DMS53 (cell line): ENCODE measurements at places on chromosomes 4 and X.

GRCh38 chr4:105998171-105999063, 103.1 kb downstream of the NPNT start:
- DNase-seq = peak; percentile 5

DNA sequence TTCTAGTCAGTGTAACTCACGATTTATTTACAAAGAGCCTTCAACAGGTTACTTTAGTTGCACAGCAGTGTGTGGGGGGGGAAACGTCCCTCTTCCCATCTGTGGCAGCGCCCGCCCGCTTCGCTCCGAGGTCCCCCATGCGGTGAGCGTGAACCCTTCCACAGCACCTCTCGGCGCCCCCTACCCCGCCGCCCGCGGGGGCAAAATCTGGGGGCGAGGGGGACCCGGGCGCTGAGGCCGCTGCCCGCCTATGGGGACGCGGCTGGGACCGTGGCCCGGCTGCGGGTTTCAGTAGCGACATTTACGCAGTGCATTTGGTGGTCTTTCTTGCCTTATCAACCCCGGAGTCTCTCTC, 6.4 kb downstream of the NKX6-1 start:
- peak; percentile 21 for DNase-seq

DNA sequence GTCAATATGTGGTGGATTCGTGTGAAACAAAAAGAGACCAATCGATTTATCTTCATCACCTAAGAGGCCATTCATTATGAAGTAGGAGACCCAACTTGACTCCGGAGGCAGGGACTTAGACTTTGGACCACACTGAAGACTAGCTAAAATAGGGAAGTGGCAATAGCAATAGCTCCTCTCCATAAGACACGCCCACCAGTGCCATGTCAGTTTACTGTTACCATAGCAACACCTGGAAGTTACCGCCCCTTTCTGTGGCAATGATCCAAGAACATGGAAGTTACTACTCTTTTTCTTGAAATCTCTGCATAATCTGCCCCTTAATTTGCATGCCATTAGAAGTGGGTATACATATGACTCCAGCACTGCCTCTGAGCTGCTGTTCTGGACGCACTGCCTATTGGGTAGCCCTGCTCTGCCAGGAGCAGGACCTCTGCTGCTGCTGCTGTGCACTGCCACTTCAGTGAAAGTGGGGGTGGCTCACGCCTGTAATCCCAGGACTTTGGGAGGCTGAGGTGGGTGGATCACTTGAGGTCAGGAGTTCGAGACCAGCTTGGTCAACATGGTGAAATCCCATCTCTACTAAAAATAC, 163.2 kb downstream of the PRKX start:
- no peak for DNase-seq

DNA sequence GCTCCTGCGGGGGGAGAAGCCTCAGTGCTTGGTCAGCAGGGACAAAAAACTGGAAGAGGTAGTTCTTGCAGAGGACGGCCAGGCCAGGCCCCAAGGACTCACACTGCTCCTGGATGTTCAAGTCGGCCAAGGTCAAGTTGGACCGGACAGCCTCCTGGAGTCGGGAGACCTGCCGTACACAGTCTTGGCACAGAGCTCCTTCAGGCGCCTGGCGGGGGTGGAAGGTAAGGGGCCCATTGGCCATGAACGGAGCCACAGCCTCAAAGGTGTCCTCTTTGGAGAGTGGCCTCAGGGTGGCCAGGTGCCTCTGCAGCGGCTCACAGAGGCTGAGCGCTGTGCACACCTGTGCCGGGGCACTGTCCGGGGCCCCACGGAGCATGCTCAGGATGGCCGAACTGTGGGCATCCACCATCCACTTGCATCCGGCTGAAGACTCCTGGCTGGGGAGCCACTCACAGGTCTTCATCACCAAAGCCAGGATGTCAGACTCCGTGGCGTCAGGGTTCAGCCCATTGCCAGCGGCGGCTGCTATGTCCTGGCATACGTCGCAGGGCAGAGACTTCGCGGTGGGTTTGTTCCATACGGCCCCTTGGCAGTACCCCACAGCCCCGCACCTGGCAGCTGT, 477 bp downstream of the PSAPL1 start:
- DNase-seq = peak; percentile 58

GRCh38 chrX:134764202-134764785, 106.0 kb upstream of the PLAC1 start:
- DNase-seq = peak; percentile 86

- peak; percentile 73 for DNase-seq
These were observed 68.3 kb downstream of the CRMP1 start for GRCh38 chr4:5824635-5825034.

- DNase-seq = no peak
These were observed 174.8 kb upstream of the GLRA2 start for GRCh38 chrX:14354521-14354920.

DNA sequence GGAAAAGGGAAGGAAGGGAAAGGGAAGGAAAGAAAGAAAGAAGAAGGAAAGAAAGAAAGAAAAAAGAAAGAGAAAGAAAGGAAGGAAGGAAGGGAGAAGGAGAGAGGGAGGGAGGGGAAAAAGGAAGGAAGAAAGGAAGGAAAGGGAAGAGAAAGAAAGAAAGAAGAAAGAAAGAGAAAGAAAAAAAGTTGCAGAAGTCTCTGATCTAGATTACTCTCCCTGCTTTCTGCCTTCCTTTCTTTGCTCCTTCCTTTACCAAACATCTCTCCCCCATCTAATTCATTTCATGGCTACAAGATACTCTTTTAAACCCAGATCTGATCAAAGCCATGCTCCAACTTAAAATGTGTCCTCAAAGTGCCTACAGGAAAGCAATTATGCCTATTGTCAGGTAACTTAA, 148.6 kb downstream of the KIT start:
- DNase-seq = no peak

DNA sequence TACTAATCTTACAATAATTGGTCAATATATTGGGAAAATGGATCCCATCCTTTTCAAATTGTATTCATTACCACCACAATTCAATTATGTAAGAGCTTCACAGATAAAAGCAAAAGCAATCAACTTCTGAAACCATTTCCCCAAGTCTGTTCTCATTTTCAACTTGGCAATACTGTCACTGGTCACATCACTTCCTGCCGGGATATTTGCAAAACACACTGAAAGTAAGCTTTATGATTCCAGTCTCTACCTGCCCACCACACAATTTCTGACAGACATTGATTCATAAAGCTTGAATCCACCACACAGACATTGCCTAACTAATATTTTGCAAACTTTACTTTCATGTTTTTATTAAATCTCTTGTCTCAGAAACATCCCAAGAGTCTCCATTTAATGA, 53.6 kb downstream of the LIN54 start:
- no peak for DNase-seq

GRCh38 chr4:113468165-113469022, 293.1 kb downstream of the CAMK2D start:
- DNase-seq = peak; percentile 53

DNA sequence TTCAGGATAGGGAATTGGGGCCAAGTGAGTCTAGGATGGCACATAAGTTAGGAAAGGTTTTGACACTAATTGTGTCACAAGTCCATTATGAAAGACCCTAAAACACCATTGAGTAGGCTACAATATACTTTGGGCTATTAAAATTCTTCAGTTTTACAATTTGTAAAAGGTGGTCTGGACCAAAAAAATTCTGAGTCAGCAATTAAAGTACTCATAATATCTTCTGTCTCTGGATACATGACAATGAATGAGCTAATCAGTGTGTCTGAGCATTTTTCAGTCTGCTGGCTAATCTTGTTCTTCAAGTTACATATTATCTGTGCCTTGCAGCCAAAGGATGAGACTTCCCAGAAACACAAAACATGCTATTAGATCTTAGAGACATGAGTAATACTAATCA, 14.3 kb downstream of the ARMCX1 start:
- no peak for DNase-seq

- DNase-seq = no peak
These were observed 85.1 kb downstream of the SLC2A9 start for GRCh38 chr4:9936129-9936644.

- no peak for DNase-seq
These were observed 34.5 kb upstream of the RAB33B start for GRCh38 chr4:139419388-139419914.

DNA sequence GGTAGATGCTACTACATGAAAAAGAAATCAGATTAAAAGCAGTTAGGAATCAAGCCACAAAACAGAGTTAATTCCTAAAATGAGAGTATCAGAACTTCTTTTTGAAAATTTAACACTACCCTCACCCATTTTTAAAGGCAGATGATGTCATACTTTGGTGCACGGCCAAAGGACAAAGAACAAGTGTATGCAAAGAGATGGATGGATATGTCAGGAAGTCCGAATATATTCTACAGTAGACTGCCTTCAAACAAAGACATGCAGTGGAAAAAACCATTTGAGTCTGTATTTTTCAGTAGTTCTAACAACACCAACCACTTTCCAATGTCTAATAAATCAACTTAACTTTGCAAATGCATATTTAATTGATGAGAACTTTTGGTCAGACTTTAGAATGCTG, 2.2 kb downstream of the AIFM1 start:
- DNase-seq = no peak

GRCh38 chr4:6221851-6222760, 21.8 kb upstream of the JAKMIP1 start:
- peak; percentile 91 for DNase-seq

GRCh38 chr4:158236304-158237030, 26.2 kb downstream of the TMEM144 start:
- DNase-seq = no peak

- DNase-seq = no peak
These were observed 49.9 kb downstream of the FAM114A1 start for GRCh38 chr4:38917481-38918025.

DNA sequence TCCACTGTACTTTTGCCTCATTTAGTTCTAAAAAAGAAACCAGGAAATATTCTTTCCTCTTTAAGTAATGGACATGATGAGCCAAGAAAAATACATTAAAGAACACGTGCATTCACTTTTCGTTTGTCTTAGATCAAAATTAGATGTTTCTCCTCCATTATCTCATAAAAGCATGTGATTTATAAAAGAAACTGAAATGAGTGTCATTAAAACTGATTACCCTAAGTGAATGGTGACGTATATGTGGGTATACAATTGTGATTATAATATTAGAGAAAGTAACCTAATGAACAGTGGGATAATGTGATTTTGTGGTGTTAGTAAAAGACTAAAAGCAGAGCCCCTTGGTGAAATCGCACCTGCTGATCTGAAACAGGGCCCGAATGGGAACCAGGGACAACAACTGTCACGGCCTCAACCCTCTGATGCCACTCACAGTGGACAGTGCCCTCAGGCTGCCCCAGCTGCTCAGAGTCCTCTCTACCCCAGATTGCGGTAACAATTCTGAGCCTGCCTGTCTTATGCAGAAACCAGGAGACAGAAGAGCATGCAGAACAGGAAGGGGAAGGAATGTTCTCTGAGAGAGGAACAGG, 25.7 kb upstream of the HS6ST2 start:
- no peak for DNase-seq

GRCh38 chrX:71514367-71515037, 18.4 kb upstream of the OGT start:
- no peak for DNase-seq

DNA sequence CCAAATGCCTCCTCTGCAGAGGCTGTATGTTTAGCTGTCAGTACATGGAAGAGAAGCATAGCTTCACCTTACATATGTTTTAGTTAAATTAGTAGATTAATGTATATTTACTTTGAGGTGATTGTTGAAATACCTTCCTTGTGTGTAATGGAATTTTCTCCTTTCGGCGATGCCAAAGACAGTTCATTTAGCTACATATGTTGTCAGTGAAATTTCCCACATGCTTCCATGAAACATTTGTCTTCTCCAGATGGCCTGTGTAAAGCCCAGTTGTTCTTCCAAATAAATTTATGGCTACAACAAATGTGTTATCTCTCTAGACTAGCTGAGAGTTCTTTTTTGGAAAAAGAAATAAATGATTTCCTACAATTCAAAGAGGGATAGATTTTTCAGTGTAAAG, 95.2 kb downstream of the GPAT3 start:
- no peak for DNase-seq

DNA sequence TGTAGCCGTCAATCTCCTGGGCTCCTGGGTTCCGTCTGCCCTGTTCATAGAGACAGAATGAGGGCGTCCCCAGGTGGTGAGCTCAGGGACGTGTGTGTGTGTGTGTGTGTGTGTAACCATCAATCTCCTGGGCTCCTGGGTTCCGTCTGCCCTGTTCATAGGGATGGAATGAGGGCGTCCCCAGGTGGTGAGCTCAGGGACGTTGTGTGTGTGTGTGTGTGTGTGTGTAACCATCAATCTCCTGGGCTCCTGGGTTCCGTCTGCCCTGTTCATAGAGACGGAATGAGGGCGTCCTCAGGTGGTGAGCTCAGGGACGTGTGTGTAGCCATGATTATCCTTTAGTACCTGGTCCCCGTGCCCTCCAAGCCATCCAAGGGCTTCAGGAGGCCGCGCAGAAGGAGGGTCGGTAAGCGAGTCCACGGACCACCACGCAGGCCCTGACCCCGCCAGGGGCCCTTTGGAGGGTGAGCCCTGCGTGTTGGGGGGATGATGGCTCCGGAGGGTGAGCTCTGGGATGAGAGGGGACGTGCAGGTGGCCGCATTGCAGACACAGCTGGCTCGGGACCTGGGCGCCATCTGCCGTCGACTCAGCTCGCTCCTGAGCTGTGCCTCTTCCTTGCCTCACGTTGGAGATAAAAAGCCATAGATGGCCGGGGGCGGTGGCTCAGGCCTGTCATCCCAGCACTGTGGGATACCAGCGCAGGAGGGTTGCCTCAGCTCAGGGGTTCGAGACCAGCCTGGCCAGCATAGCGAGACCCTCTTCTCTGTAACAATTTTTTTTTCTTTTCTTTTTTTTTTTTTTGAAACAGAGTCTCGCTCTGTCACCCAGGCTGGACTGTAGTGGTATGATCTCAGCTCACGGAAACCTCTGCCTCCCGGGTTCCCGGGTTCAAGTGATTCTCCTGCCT, 5.4 kb upstream of the GTPBP6 start:
- DNase-seq = no peak

- no peak for DNase-seq
These were observed 108.8 kb upstream of the STIM2 start for GRCh38 chr4:26751838-26752237.

- no peak for DNase-seq
These were observed 392.4 kb downstream of the UNC5C start for GRCh38 chr4:95156452-95156765.

GRCh38 chr4:122329876-122330565, 48.8 kb upstream of the ADAD1 start:
- DNase-seq = peak; percentile 19

- peak; percentile 82 for DNase-seq
These were observed 14.8 kb downstream of the PDK3 start for GRCh38 chrX:24479924-24480323.

DNA sequence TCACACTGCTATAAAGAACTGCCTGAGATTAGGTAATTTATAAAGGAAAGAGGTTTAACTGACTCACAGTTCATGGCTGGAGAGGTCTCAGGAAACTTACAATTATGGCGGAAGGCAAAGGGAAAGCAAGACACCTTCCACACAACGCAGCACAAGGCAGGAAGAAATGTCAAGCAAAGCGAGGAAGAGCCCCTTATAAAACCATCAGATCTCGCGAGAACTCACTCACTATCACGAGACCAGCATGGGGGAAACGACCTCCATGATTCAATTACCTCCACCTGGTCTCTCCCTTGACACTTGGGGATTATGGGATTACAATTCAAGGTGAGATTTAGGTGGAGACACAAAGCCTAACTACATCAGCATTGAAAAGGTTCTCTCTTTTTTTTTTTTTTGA, 39.6 kb downstream of the PALLD start:
- DNase-seq = no peak
